Hypothalamus (tissue), 51 donors: ENCODE measurements at places on chromosomes 11 and 22.

GRCh38 chr22:23215294-23216241 lies 35.3 kb downstream of the BCR start:
- DNase-seq, result no peak

DNA sequence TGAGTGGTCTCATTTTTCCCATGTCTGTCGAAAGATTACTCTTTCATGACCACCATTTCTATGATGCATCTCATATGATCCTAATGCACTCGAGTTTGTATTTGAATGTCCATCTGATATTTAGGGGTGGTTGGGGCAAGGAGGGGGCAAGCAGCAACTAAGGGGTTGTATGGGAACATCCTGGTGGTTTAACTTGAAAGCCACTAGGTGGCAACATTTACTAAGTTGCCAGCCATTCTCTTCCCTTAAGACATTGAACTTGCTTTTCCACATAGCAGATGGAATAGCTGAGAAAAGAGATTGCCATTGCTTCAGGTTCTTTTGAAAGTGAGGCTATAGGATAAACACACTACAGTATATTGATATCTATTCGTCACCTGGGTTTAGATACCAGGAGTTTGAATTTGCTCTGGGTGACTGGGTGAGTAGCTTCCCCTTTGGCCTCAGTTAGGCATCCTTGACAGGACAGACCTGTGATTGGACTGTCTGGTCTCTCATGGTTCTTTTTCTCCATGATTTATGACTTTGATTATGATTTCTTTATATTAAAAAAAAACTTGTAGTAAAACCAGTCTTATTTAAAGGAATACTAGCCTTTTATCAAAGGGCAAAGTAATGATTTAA lies 32.4 kb downstream of the NF2 start:
- DNase-seq, result no peak

DNA sequence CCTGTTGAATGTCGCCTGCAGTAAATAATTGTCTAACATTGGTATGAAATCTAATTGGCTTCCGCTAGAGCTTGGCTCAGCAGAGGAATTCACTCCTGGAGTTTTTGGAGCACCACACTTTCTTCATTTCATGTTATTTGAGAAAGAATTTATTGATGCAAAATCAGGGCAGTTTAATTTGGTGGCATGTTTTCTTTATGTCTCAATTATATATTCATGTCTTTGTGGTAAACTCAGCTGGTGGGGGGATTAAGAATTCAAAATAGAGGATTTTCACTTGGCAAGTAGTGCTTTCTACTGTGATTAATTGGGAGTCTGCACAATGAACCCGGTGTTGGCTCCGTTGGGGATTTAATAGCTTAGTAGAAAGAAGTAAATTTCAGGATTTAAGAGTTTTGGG lies 784.4 kb downstream of the NTM start:
- no peak for DNase-seq

GRCh38 chr11:9089061-9089460 lies 2.3 kb downstream of the SCUBE2 start:
- no peak for DNase-seq

DNA sequence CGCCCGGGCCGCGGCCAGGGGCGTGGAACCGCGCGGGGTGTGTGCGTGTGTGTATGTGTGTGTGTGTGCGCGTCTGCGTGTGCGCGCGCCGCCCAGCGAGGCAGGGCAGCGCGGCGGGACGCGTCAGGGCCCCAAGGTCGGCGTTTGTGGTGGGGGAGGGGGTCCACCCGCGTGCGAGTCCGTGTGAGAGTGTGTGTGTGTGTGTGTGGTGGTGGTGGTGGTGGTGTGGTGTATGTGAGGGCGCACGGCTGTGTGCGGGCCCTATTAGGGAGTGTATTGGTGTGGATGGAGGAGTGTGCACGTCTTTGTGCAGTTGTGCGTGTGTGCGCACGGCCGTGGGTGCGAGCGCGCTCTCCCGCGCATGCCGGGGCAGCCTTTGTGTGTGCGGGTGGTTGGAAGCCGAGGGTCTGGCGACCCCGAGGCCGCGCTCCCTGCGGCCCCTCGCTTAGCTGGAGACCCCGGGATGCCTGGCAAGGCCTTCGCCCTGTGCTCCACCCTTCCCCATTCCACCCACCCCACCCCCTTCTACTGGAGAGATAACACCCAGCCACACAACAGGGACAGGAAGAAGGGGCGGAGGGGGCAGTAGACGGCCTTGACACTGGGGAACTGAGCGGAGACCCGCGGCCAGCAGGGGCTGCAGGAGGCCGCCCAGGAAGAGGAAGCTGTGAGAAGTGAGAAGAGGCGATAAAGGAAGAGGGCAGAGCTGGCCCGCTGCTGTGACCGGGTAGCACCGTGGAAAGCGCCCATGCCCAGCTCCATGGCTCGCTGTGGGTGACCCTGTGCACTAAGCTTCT lies 528 bp upstream of the ARRB1 start:
- no peak for DNase-seq

GRCh38 chr22:23772315-23772648 lies 367 bp upstream of the MMP11 start:
- DNase-seq, result no peak
